Stimulated activated CD8-positive, alpha-beta memory T cell treated with anti-CD3 and anti-CD28 coated beads, Interleukin-7, amount 100 ng/mL, for 24 hours (primary cell): ENCODE measurements at places on chromosomes 13 and 19.

- DNase-seq: no peak
Measured at GRCh38 chr19:23190341-23190740, 59.9 kb downstream of the ZNF724 start.

DNA sequence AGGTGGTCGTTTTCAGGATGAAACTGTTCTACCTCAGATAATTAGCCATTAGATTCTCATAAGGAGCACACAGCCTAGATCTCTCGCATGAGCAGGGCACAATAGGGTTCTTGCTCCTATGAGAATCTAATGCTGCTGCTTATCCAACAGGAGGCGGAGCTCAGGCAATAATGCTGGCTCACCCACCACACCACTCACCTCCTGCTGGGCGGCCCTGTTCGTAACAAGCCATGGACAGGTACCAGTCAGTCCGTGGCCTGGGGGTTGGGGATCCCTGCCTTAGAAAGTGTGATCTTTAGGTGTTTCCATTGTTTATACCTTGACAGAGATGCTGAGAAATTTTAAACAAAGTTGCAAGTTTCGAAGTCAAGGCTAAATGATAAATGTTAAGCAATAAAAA lies 344.6 kb upstream of the HTR2A start:
- DNase-seq: no peak

DNA sequence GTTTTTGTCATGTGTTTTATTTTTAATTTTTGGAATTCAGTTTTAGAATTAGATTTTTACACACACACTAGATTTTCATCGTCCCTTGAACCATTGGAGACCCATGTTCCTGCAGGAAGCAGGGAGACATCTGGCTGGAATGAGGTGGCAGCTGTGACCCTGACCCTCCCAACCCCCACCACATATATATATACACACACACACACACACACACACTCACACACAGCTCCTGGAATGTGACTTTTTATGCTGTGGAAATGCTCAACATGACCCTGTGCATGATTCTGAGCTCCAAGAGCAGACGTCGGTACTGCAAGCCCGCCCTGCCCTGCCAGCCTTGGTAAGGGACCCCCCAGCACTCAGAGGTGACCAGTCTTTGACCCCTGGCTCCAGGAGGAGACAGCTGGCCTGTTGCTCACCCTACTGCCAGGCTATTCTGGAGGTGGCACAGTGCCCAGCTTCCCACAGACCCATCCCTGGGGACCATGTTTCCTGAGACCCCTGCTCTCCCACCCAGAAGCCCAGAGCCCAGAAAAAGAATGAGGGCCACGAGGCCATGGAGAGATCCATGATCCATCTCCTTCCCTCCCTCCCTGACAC lies 103.2 kb upstream of the VSTM2B start:
- DNase-seq: no peak

DNA sequence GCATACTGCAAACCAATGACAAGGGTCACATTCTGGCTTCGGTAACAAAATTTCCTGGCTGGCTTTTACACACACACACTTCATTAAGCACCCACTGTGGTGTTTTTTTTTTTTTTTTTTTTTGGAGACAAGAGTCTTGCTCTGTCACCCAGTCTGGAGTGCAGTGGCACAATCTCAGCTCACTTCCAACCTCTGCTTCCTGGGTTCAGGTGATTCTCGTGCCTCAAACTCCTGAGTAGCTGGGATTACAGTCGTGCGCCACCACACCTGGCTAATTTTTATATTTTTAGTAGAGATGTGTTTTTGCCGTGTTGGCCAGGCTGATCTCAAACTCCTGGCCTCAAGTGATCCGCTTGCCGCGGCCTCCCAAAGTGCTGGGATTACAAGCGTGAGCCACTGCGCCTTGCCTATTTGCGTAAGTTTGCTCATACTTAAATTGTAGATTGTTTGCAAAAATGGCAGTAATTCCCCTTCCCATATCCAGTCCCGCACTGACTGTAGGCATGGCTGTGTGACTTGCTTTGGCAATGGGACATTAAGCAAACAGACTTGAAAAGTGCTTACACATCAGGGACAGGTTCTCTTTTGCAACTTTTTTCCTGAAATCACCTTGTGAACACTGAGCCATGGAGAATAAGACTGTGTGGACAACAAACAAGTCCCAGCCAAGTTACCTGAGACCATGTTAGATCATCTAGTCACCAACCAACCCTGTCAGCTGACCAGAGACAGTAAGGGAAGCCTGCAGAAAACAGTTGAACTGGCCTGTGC lies 42.1 kb upstream of the EBPL start:
- no peak for DNase-seq

DNA sequence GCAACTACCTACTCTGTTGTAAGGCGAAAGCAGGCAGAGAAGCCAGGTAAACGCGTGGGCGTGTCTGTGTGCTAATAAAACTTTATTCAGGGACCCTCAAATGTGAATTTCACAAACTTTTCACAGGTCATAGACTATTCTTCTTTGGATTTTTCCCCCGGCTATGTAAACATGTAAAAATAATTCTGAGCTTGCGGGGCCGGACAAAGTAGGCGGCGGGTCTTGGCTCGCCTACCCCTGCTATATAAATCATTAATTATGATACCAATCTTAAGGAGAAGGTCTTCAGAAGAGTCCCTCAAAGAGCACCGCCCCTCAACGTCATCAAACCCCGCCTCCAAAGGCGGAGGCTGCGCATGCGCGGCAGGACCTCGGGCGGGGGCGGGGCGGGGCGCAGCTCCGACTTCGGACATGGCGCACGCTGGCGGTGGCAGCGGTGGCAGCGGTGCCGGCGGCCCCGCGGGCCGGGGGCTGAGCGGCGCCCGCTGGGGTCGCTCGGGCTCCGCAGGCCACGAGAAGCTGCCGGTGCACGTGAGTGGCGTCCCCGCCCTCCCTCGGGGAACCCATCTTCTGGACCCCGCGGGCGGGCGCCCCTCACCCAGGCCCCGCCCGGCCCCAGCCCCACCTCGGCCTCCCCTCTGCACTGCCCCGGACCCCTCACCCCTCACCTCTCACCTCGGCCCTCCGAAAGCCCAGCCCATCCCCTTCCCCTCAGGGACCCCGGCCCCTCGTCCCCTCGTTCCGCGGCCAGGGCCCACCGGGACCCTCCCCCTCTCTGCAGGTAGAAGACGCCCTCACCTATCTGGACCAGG lies at the start of gene SIN3B:
TSS of gene SIN3B (plus strand) at position 389 of the 812 bp plus-strand sequence. CDS start at position 412, 23 bp downstream.
- DNase-seq: peak; percentile 81

DNA sequence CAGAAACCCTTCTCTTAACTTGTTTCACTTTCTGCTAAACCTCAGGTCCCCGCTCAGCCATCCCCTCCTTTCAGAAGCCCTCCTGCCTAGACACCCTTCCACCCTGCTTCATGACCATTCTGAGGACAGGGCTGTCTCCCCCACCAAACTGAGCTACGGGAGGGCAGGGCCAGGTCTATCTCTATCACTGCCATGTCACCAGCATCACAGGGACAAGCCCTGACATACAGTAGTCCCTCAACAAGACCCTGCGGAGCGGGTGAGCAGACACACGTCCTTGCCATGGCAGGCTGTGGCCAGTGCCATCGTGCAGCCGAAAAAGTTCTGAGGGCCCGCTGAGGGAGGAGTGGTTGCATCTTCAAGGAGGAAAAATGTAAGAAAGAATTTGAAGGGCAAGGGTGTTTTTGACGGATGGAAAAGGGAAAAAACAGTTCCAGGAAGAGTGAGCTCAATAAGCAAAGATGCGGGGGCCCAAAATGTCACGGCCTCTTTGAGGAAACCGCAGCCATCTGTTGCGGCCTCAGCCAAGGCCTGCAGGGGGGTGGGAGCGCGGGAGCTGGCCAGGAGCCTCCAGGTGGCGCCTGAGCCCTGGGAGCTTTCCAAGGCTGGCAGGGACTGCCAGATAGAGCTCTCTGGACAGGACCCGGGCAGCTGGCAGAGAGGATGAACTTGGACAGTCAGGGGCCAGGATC lies 8.1 kb downstream of the PTGIR start:
- no peak for DNase-seq

DNA sequence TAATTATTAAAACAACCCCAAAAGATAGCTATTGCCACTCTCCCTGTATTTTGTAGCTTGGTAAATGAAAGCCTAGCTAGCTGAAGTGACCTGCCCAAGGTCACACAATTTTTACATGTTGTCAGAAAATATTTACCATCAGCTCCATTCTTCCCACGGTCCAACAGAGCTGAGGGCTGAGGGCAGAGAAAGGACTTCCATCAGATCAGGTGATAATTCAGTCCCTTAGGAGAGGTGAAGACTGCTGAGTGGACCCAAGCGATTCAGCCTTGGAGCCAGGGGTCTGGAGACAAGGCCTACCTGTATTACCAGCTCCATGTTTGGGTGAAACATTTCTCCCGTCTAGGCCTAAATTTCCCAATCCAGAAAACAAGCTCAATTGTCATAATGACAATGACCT lies 149.5 kb upstream of the TSHZ3 start:
- no peak for DNase-seq

- DNase-seq: no peak
Measured at GRCh38 chr13:103055166-103055565, 11.1 kb downstream of the SLC10A2 start.

DNA sequence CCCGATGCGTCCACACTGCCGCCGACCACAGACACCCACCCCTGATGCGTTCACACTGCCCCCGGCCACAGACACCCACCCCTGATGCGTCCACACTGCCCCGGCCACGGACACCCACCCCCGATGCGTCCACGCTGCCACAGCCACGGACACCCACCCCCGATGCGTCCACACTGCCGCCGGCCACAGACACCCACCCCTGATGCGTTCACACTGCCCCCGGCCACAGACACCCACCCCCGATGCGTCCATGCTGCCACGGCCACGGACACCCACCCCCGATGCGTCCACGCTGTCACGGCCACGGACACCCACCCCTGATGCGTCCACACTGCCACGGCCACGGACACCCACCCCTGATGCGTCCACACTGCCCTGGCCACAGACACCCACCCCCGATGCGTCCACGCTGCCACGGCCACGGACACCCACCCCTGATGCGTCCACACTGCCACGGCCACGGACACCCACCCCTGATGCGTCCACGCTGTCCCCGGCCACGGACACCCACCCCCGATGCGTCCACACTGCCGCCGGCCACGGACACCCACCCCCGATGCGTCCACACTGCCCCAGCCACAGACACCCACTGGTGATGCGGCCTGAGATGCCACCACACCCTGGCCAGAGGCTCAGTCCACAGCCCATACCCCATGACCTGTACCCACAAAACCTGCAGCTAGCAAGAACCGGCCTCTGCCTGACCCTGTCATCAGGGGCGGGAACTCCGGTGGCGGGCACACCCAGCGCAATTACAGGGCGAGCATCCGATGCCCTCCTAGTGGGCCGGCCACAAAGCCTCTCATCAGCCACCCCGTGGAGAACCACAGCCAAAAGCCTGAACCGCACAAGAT lies 28.4 kb downstream of the RASA3 start:
- DNase-seq: no peak

DNA sequence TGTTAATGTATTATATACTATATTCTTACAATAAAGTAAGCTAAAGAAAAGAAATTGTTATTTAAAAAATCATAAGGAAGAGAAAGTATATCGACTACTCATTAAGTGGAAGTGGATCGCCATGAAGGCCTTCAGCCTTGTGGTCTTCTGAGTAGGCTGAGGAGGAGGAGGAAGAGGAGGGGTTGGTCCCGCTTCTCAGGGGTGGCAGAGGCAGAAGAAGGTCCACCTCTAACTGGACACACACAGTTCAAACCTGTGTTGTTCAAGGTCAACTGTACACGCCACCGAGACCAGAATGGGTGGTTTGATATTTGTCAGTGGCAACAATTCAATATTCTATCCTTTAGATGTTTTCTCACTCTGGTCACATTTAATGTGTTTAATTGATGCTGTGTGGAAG lies 67.2 kb downstream of the ALOX5AP start:
- DNase-seq: no peak

GRCh38 chr13:66886264-66886663 lies 343.9 kb downstream of the PCDH9 start:
- no peak for DNase-seq

GRCh38 chr13:63948045-63948444 lies 2532.4 kb upstream of the PCDH20 start:
- no peak for DNase-seq

DNA sequence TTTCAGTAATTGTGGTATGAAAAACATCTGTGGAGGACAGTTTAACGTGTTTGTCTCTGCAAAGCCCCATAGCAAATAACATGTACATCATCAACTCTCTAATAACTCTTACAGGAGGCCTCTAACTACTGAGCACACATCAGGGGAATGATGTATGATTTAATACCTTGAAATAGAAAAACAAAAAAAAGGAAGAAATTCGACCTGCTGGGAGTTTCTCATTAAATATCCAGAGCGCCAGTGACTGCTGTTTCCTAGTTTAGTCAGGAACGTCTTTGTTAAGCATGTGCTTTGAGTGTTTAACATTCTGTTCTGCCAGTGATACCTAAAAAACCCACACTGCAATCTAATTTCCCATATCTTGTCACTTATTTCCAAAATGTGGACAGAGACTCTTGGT lies 235.4 kb downstream of the PCDH20 start:
- no peak for DNase-seq

GRCh38 chr13:99892866-99893504 lies 78.6 kb downstream of the ZIC5 start:
- no peak for DNase-seq

- DNase-seq: no peak
Measured at GRCh38 chr19:2057484-2058469, 6.7 kb upstream of the MKNK2 start.

DNA sequence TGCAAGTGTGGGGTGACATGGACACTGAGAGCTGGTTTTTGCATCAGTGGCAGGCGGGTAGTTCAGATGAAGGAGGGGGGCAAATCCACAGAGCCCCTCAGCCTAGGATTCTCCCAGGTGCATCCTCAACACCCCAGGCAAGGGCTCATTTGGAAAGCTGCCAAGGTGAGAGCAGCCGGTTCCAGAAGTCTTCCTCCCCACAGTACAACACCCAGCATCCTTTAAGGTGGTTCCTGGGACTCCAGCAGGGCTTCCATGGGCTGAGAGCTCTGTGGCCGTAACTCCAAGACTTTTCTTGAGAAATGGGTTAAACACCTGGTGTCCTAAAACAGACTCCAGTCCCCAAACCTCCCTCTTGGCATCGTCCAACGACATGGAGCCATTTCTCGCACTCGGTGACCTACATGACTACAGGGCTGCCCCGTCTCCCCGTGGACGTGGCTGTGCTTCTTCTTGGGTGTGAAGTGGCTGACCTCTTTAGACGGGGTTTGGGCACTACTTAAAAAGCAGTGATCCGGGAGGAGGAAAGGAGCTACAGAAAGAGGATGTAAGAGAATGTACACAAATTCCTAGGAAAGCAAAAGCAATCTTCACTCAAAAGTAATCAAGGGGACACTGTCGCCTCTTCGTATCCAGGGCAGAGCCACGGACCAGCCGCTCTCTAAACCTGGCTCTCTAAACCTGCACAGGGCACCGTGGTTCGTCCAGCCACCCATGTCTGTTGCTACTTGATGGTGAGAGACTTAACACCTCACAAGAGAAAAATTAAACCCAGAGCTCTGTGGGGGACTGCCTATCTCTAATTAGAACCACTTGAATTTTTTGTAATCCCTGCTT lies 25.5 kb downstream of the RANBP3 start:
- no peak for DNase-seq

GRCh38 chr19:33143897-33144405 lies 12.0 kb downstream of the WDR88 start:
- peak; percentile 29 for DNase-seq
